Activated CD4-positive, CD25-positive, alpha-beta regulatory T cell treated with anti-CD3 and anti-CD28 coated beads, Interleukin-2, amount 50 U/mL, for 72 hours (primary cell): ENCODE measurements at places on chromosomes 2 and 18.

DNA sequence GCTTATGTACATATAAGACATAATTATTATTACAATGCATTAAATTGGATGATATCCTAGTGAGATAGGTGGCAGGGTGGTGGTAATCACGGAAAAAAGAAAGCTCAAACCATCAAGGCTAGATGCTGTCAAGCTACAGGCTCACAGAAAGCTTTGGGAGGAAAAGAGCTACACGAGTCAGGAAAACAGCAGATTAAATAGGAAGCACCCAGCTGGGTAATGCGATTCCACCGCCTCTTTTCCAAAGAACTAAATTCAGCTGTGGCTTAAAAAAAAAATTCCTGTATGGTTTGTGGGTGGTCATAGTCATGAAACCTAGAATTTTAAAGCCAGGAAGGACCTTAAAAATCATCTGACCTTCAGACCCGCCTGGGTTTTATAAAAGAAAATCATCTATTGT is 23.7 kb upstream of the PTPN4 start:
- no peak for DNase-seq

GRCh38 chr2:168852481-168852880 is 37.7 kb downstream of the SPC25 start:
- no peak for DNase-seq

DNA sequence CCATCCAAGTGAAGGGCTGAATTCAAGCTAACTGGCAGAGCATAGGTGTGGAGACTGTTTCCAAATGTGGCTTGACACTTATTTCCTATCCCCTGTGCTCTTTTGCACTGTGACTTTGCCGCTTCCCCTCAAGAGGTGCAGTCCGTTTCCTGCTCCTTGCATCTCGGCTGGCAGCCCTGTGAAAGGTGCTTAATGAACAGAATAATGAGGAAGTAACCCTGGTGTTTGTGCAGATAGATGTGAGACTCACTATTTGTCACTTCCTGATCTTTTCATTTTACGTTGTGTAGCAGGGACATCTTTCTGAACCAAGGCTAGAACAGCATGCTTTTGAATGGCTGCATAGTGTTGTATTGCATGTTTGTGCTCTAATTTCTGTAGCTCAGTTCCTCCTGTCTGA is 60.8 kb downstream of the CEP192 start:
- no peak for DNase-seq

- no peak for DNase-seq
These were observed 45.1 kb upstream of the SCLY start for GRCh38 chr2:238015705-238016104.

DNA sequence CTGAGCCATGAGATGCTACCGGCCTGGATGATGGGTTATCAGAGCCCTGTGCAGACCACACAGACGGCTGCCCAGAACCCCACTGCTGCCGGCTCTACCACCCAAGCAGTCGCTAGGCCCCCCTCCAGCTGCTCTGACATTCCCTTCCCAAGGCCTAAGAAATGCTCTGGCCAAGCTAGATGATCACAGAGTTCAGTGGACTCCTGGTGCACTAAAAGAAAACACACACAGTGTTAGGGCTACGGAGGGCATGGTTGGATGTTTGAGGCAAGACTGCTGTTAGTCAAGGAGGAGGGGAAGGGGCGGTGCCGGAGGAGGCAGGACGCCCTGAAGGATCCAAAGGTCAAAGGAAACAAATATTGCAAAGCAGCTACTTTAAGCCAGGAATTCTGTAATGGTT is 174.5 kb downstream of the MYCN start:
- DNase-seq = no peak

- no peak for DNase-seq
These were observed 65.9 kb upstream of the STPG4 start for GRCh38 chr2:47221039-47221438.

DNA sequence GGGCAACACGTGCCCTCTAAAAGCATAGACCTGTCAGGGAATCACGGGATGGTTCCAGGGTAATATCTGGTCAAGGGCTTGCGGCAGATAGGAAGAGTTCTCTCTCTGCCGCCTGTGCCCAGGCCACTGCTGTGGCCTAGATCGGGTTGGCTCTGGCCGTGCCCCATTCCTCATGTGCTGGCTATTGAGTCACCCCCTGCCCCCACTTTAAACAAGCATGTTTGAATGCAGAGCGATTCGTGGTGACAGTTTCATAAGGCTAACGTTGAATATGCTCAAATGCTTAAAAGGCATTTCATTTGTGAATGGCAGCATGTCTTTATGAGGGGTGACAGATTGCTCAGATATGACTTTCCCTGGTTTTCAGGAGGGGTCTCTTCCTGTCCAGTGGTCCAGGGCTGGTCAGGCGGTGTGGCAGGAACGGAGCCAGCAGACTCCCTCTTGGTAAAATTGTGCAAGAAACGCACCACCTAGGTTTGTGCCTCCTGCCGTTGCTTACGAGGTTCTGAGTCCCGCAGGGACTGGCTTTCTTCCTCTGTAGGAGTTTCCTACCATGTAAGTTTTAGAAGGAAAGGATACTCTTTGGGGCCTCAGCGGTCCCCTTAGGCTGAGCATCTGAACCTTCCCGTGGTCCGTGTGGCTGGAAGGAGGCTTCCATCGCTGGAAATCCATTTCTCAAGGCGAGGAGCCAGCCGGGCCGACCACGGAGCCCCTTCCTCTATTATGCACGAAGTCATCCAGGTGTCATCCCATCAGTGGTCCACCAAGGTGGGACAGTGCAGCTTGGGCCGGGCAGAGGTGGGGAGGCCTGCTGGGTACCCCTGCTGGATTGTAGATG is 50.2 kb downstream of the AGAP1 start:
- no peak for DNase-seq

DNA sequence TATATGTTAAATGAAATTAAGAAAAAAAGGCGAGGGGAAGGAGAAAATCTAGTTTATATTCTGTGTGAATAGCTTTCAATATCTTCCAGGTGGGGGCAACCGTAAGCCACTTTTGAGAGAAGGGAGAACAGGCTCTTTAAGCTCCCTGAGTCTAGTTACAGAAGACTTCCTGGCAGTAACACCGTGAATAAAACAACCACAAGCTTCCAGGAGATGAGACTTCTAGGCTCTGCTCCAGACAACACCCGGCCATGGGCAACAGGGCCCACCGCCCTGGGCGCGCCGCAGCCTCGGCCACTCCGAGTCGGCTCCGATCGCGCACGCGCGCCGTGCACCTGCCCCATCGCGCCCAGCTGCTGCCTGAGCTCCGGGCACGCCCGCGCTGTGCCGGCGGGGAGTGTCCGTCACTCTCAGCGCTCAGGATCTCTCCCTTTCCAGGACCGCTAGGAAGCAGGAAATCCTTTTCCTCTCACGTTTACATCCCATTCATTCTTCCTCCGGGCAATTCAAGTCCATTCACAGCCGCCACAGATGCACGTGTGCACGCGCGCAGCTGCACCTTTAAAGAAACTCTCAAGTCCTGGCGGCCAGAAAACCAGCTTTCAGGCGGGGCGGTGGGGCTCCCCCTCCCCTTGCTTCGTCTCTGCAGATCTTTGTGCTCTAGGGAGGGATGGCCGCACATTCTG is 19.4 kb upstream of the PAX3 start:
- peak; percentile 49 for DNase-seq

DNA sequence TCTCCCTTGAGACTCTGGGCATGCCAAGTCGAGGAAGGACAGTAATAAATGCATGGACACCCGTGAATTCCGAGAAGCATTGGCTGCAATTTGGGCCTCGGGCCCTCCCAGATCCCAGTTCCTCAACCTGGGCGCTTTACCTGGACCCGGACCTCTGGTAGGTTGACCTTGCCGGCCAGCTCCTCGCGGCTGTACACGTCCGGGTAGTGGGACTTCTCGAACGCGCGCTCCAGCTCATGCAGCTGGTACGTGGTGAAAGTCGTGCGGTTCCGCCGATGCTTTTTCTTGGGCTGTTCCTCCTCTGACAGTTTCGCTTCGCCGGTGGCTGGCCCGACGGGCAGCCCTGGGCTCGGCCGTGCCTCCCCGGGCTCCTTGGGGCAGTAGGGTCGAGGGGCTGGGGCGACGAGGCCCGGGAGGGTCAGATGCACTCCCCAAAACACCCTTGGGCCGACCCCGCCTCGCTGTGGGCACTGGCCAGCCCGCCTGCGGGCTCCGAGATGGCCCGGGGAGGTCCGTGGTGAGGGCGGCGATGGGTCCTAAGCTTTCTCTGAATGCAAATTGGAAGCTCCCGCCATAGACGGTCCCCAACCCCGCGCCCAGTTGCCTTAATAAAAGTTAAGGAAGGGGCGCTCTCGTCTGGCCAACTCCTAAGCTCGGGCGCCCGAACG is 899 bp downstream of the RAX start:
- DNase-seq = no peak

- no peak for DNase-seq
These were observed 64.2 kb downstream of the WDR75 start for GRCh38 chr2:189505492-189505891.

GRCh38 chr2:159183346-159183745 is 103.2 kb downstream of the WDSUB1 start:
- no peak for DNase-seq

- DNase-seq = no peak
These were observed 70.0 kb downstream of the SLC25A12 start for GRCh38 chr2:171824086-171824485.

DNA sequence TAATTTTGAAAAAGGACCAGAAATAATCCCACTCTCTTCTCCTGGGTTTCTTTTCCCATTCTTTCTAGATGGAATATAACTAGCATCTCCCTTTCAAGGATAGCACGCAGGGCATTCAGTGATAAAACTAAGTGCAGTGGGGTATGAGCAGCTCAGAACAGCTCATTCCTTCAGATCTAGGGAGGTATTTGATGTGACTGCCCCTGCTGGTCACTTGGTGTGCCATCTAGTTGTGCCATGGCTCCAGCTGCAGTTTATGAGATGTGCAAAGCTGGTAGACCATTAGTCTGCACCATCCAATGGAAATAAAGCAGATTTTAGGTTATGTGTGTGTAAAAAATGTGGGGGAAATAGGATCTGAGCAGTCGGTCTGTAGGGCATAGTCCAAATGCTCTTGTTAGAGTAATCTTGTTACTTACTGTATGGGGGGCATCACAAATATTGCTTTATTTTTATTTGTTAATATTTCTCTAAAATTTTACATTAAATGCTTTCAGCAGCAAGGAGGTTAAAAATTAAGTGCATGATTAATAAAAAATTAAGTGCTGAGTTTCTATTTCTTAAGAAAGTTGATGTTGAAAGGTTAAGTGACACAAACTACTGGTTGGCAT is 38.9 kb downstream of the CTAGE1 start:
- DNase-seq = no peak

DNA sequence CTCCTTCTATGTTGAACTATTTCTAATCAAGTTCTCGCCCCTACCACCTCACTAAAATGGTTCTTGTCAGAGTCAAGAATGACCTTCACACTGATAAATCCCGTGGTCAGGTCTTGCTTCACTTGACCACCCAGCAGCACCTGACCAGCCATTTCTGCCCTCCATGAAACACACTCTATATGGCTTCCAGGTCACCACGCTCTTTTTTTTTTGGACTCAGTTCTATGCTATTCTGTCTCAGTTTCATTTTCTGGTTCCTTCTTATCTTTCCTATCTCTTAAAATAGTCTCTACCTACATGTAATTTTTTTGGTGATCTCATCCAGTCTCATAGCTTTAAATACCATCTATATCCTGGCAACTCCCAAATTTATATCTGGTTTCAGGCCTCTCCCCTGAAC is 11.4 kb downstream of the EIF2AK3 start:
- no peak for DNase-seq

GRCh38 chr2:230942371-230942770 is 17.3 kb upstream of the GPR55 start:
- DNase-seq = no peak

DNA sequence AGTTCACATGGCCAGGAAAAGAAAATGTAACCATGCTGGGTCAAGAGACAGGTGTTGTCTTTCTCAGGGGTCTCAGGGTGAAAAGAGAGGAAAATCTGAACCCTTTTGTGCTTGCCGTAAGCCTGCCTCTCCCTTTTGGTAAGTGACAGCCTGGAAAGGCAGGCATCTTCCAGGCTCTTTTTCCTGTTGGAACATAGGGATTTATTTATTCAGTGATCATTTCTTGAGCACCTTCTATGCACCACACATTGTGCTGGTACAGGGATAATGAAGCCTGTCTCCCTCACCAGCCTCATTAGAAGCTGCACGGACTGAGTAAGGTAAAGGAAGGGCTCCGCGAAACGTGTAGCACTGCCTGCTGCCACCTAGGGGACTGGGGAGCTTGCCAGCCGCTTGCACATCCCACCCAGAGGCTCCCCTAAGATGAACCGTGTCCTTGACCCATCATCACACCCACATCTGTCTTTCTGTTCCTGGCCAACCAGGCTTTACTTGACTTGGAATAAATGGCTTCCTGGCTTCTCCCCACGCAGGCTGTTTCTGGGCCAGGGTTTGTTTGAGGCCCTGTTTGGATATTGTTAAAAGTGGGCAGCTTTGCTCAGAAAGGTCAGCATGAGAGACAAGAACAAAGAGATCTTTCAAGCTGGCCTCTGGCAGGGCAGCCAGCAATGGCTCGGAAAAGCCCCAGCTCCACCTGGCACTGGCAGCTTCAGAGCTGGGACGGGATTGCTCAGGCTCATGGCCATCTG is 73.3 kb upstream of the MCFD2 start:
- no peak for DNase-seq

- no peak for DNase-seq
These were observed 4.3 kb upstream of the CNDP1 start for GRCh38 chr18:74529811-74530583.

DNA sequence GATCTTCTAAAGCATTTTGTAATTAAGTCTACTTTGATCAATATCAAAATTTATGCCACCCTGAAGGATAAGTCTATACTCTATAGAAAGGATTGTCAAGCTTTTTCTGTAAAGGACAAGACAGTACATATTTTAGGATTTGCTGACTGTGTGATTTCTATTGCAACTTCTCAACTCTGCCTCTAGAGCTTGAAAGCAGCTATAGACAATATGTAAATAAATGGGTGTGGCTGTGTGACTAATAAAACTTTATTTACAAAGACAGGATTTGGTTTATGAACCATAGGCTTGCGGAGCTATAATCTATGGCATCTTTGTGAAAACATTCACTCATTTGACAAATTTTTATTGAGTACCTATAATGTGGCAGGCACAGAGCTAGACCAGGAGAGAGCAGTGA is 18.4 kb downstream of the UPP2 start:
- no peak for DNase-seq

GRCh38 chr18:28890791-28891190 is 713.9 kb upstream of the CDH2 start:
- no peak for DNase-seq

GRCh38 chr2:236507393-236508085 is 62.1 kb upstream of the ACKR3 start:
- peak; percentile 51 for DNase-seq

DNA sequence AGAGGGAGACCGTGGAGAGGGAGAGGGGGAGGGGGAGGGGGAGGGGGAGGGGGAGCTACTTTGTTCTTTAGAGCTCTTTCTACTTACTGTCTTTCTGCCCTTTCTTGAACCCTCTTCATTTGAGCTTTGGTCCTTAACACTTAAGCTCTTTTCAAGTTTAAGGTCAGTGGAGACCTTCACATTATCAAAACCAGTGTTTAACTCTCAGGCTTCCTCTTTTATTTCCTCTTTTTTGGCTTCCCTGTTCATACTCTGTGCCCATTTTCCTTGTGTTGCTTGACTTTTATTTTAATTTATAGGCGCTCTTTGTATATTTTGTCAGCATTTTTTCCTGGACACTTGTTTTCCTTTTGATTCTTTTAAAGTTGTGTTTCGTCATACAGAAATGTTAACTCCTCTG is 37.1 kb downstream of the ACSL3 start:
- DNase-seq = no peak

GRCh38 chr2:197950006-197950405 is 145.6 kb downstream of the PLCL1 start:
- no peak for DNase-seq
